GM23248 (cell line): ENCODE measurements at places on chromosomes 3 and 15. TPM values are rescaled to one million over a fixed set of nuclear protein-coding genes. Genes with fewer than 3 reads are reported as not detected.

- DNase-seq = peak; percentile 63
Observed at GRCh38 chr3:178198329-178198728, 337.9 kb upstream of the KCNMB2 start.

MANF gene
- total RNA-seq = 60.1 and 61.2 TPM in 2 replicates

GRCh38 chr3:27728195-27729087 lies 6.3 kb upstream of the EOMES start:
- peak; percentile 25 for DNase-seq

- DNase-seq = peak; percentile 97
Observed at GRCh38 chr3:54870423-54870822, 57.4 kb downstream of the LRTM1 start.

DNA sequence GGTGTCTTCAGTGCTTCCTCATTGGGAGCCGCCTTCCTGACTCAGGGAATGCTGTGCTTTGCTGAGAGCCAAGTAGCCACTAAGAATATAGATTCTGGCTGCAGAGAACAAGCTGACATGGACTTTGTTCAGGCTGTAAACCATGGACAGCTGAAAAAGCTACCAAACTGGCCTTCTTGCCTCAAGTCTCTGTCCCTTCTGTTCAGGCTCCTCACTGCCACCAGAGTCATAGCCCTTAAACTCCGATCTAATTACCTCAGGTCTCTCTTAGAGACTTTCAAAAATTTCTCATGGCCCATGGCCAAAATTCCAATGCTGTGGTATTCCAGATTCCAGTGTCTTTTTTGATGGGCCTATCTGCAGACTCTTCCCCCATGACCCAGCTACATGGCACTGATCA lies 19.4 kb upstream of the PTX3 start:
- DNase-seq = no peak

TNFSF10 gene
- 0.63 TPM in 1 of 2 replicates, not detected in the other for total RNA-seq

DNA sequence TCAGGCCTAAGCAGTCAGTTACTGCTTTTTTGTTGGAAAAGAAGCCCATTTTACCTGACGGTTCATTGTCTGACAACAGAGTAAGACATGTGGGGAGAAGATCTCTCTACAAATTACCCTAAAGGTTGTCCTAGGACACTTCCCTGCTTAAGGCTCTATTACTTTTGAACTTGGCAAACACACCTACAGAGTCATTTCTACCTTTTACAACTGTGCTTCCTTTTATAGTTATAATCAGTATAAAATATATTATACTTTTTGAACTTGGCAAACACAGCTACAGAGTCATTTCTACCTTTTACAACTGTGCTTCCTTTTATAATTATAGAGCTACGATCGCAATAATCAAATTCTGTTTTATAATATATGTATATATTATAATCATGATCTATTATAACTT lies 215.0 kb downstream of the TPRG1 start:
- DNase-seq = no peak

DNA sequence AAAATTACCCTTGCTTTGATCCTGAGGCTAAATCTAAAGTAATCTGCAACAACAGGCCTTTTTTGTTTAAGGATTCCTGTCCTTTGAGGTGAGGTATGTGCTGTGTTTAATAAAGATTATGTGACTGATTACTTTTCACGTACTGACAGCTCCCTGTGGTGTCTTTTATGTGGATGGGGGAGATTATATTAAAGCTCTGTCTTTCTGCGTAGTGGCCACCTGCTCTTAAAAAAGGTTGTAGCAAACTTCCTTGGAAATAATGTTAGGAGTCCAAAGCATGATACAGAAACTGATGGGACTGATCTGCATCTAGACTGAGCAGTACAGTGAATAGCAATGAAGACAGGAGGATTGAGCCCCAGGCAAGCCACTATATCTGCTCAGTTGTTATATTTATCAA lies 453.0 kb upstream of the GOLIM4 start:
- no peak for DNase-seq

DNA sequence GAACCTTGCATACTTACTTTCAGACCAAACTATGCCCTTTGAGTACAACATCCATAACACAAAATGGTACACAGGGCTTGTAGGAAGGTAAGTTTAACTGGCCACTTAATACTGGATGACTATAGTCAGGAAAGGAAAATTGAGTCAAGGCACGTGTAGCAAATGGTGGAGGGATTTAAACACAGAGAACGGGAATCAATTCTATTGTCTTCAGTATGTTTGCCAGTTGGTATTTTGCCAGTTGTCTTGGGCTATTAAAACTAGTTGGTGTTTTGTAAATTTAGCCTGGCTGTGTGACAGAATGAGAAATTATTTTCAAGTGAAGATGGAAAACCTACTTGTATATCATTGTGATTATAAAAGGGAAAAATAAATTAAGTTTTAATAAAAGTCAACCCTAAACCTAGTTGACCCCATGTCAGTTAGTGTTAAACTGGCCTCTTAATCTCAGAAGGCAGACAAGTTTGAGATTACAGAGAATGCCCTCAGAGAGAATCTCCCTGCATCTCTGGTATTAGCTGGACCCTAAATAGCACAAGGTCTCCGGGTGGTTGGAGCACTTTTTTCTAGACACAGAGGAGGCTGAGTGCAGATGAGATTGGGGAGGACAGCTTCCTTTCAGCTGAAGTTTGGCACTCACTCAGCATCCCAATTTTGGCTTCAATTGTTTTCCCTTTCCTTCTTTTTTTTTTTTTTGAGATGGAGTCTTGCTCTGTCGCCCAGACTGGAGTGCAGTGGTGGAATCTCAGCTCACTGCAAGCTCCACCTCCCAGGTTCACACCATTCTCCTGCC lies 91.2 kb downstream of the MB21D2 start:
- no peak for DNase-seq

DNA sequence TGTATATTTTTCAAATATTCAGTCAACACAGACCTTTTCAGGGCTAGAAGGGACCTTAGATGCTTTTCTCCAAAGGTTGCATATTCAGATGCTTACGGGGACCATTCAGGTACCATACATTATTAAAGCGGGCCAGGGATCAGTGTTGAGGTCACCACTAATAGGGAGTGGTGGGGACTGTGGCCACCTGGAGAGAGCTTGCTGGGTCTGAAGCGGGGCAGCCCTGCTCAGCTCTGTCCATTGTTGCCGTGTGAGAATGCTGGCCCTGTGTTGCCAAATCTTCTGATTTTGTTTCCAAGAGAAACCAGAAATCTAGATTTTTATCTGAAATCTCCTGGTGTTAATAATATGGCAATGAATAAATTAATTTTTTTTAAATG lies 23.7 kb downstream of the ABHD2 start:
- no peak for DNase-seq

IL17RC gene
- 41.8 and 49.4 TPM in 2 replicates for total RNA-seq
